Activated naive CD8-positive, alpha-beta T cell treated with anti-CD3 and anti-CD28 coated beads for 36 hours (primary cell): ENCODE measurements at places on chromosomes 11 and 22. TPM values are rescaled to one million over a fixed set of nuclear protein-coding genes. Genes with fewer than 3 reads are reported as not detected.
A peak's percentile ranks its signal among the peaks of the same experiment; 100 is the strongest.

GRCh38 chr22:20940186-20940651 lies 23.0 kb downstream of the CRKL start:
- peaks cover 69% of the 10 kb centered on the region for H3K4me1 ChIP-seq
- DNase-seq, result no peak
- H3K27me3 ChIP-seq, result no peaks in the 10 kb centered on the region
- no peak overlapping the region for H3K4me3 ChIP-seq

- no peak for DNase-seq
- H3K4me1 ChIP-seq, result no peaks in the 10 kb centered on the region
- H3K27ac ChIP-seq, result no peak overlapping the region
- no peak overlapping the region for H3K4me3 ChIP-seq
Observed at GRCh38 chr22:19376247-19376646, 55.3 kb downstream of the HIRA start.

DNA sequence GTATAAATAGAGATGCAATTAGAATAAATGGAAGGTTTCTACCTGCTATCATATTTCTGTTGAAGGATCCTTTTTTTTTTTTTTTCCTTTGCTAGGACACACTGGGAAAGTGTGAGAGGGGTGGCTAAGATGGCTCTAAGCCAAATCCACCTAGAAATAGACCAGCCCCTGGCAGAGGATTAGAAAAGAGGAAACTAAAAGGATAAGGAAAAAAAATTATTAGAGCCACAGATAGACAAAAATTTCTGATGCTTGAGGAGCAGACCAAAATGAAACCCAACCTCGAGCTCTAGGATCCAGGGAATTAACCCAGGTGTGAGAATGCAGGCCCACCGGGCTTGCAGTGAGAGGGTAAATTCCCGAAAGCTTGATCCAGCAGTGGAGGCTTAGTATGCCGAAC lies 262.3 kb downstream of the CADM1 start:
- DNase-seq, result no peak
- H3K4me1 ChIP-seq, result no peaks in the 10 kb centered on the region
- peaks cover 3% of the 10 kb centered on the region for H3K27me3 ChIP-seq
- no peaks in the 10 kb centered on the region for H3K36me3 ChIP-seq
- no peak overlapping the region for H3K4me3 ChIP-seq

- H3K4me1 ChIP-seq, result peaks cover 51% of the 10 kb centered on the region
Observed at GRCh38 chr11:3830088-3830487, 10.7 kb downstream of the RHOG start.

DNA sequence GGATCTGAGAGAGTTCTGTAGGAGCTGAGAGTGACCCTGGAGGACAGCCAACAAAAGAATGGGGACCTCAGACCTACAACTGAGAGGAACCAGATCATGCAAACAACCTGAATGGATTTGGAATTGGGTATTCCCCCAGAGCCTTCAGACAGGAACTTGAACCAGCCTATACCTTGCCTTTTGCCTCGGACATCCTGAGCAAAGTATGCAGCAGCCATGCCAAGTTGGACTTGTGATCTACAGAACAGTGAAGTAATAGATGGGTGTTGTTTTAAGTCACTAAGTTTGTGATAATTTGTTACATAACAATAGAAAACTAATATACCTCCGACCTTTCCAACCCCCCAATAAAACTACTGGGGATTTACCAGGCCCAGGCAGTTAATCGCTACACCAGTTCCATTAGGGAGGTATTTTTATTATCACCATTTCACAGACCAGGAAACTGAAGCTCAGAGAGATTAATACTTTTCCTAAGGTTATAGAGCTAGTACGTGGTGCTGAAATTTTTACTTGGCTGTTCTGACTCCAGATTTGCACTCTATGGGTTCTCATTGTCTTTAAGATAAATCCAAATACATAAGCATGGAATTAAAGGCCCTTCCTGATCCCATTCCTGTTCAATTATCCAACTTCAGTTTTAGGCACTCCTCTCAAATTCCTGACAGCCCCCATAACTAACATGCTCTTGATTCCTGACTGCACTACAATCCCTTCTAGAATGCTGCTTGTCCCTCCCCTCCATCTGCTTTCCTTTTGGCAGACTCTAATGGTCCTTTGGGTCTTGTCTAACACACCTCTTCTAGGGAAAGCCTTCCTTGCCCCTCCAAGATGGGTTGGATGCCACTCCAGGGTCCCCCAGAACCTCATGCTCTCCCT lies 1.7 kb upstream of the RASSF10 start:
- peaks cover 5% of the 10 kb centered on the region for H3K4me1 ChIP-seq
- H3K27me3 ChIP-seq, result peaks cover 86% of the 10 kb centered on the region
- H3K36me3 ChIP-seq, result no peaks in the 10 kb centered on the region
- DNase-seq, result no peak
- H3K4me3 ChIP-seq, result no peak overlapping the region

- H3K36me3 ChIP-seq, result peaks cover 46% of the 10 kb centered on the region
- H3K4me3 ChIP-seq, result no peak overlapping the region
- no peak overlapping the region for H3K27ac ChIP-seq
- no peaks in the 10 kb centered on the region for H3K27me3 ChIP-seq
- H3K4me1 ChIP-seq, result no peaks in the 10 kb centered on the region
Observed at GRCh38 chr11:2649400-2649799, 50.4 kb downstream of the KCNQ1OT1 start.

DNA sequence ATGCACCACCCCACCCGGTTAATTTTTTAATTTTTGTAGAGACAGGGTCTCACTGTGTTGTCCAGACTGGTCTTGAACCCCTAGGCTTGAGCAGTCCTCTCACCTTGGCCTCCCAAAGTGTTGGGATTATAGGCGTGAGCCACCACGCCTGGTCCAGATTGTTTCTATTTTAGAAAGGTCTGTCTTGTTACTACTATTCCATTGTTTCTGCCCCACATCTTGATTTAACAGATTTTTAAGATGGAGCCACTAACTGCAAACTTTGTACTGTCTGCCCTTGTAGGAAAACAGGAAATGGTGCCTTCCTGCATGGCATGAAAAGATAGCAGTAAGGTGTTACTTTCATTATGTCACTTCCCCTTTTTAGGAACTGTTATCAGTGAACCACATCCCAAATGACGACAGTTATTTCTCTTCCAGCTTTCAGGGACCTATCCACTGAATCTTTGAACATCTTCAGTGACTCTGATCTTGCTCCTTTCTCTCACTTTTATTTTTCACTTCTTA lies 23.2 kb downstream of the TAF1D start:
- H3K4me1 ChIP-seq, result peaks cover 19% of the 10 kb centered on the region
- no peak overlapping the region for H3K4me3 ChIP-seq
- H3K27ac ChIP-seq, result peak overlapping the region; percentile 59
- H3K27me3 ChIP-seq, result no peaks in the 10 kb centered on the region

- H3K36me3 ChIP-seq, result no peaks in the 10 kb centered on the region
- H3K27me3 ChIP-seq, result peaks cover 16% of the 10 kb centered on the region
- no peak overlapping the region for H3K27ac ChIP-seq
- H3K4me3 ChIP-seq, result no peak overlapping the region
- peaks cover 6% of the 10 kb centered on the region for H3K4me1 ChIP-seq
Observed at GRCh38 chr11:134047586-134047999, 21.3 kb upstream of the JAM3 start.

DNA sequence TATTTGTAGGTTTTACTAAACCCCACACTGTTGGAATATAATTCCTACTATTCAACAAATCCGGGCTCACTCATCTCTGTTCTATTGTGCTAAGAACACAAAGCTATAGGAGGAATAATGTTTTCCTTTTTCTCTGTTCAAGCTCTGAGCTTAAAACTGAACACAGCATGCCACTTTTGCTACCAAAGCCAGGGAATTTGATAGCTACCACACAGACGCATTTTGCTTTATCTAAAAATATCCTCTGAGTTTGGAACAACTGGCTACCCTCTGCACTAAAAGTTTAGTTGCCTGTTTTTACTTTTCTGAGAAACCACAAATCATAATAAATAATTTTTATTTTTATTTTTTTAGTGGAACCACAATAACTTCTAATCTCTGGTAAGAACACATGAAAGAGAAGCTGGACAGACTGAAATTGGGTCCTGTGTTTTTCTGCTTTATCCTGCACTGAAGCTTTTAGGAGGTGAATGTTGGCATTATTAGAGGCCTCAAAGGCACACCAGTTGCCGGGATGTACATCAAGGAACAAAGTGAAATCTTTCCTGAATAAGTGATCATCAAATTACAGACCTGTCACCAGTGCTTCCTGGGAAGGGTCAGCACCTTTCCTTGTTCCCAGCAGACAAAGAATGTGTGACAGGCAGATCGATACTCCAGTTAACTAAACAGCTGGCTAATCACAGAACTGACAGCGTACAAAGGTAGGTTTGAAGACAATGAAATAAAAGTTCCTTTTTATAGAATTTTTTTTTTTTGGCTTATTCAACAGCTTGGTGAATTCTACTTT lies 523.2 kb upstream of the TENM4 start:
- no peaks in the 10 kb centered on the region for H3K4me1 ChIP-seq
- no peak overlapping the region for H3K27ac ChIP-seq
- no peaks in the 10 kb centered on the region for H3K36me3 ChIP-seq
- no peak for DNase-seq
- no peak overlapping the region for H3K4me3 ChIP-seq
- no peaks in the 10 kb centered on the region for H3K27me3 ChIP-seq

DNA sequence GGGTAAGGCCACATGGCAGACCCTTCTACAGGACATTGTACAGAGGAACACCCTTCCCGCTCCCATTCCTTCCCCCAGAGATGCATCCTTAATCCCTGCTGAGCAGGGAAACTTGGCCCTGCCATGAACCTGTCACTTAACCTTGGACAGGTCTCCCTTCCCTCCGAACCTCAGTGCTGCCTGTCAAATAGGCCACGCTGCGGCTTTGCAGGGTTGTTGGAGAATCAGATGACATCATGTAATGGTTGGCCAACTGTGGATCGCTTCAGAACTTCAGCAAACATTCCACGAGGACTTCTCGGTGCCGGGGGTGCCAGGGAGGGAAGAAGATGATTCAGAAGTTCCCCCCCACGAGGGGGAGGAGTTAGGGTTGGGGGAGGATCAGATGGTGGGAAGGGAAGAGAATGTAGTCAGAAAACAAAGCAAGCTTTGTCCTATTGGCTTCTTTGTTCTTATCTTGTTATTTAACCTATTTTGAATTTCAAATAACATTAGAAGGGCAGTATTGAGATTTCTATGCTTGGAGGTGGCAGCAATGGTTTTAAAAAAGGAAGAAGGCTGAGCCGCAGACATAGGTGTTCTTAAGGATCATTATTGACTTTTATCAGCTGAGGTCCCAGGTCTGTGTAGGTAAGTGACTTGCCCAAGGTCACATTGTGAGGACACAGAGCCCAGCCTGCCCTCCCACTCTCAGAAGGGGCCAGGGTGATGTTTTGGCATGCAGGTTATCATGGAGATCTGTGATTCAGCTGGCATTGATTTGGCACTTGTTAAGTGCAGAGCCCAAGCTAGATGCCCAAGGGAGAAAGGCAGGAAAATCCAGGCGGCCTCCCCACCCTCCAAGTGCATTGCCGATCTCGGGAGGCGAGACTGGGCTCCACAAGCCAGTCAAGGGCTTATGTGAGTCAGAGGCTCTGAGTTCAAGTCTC lies 3.1 kb downstream of the CDC42EP1 start:
- H3K27ac ChIP-seq, result no peak overlapping the region
- peaks cover 25% of the 10 kb centered on the region for H3K4me1 ChIP-seq
- peaks cover 61% of the 10 kb centered on the region for H3K27me3 ChIP-seq
- H3K4me3 ChIP-seq, result no peak overlapping the region
- no peaks in the 10 kb centered on the region for H3K36me3 ChIP-seq

GRCh38 chr11:120869097-120869496 lies 154.8 kb upstream of the TBCEL start:
- H3K27me3 ChIP-seq, result peaks cover 21% of the 10 kb centered on the region
- DNase-seq, result no peak
- H3K4me3 ChIP-seq, result no peak overlapping the region
- no peak overlapping the region for H3K27ac ChIP-seq
- H3K4me1 ChIP-seq, result no peaks in the 10 kb centered on the region

GRCh38 chr22:26587991-26588613 lies 1.8 kb downstream of the TPST2 start:
- peak overlapping the region; percentile 89 for H3K27ac ChIP-seq
- H3K27me3 ChIP-seq, result no peaks in the 10 kb centered on the region
- peaks cover 69% of the 10 kb centered on the region for H3K4me1 ChIP-seq
- no peak for DNase-seq
- H3K4me3 ChIP-seq, result peak overlapping the region; percentile 91
- H3K36me3 ChIP-seq, result peaks cover 34% of the 10 kb centered on the region

DUSP8 gene
- total RNA-seq, result 1.5 TPM

ADM gene
- 1.5 TPM for total RNA-seq

MADD gene
- 51.2 TPM for total RNA-seq

NCR3LG1 gene
- total RNA-seq, result 5.0 TPM

NPTXR gene
- 0.88 TPM for total RNA-seq

TSSK2 gene
- total RNA-seq, result not detected
